ENCODE measurements at places on chromosomes 11 and 22. TPM values are rescaled to one million over a fixed set of nuclear protein-coding genes. Genes with fewer than 3 reads are reported as not detected.

ANO3 gene
- total RNA-seq, result 2.0 TPM

ADAMTS15 gene
- total RNA-seq, result 98.2 TPM

OR8J1 gene
- total RNA-seq, result not detected

SPI1 gene
- total RNA-seq, result 19.0 TPM

LYVE1 gene
- total RNA-seq, result 43.6 TPM

OR51E1 gene
- 1.3 TPM for total RNA-seq

TBX1 gene
- total RNA-seq, result 3.9 TPM

MS4A7 gene
- total RNA-seq, result 13.0 TPM

NCF4 gene
- total RNA-seq, result 13.8 TPM

KCNJ5 gene
- 4.0 TPM for total RNA-seq

ZFTA gene
- 29.5 TPM for total RNA-seq

GPR137 gene
- 13.6 TPM for total RNA-seq

KCNC1 gene
- 0.41 TPM for total RNA-seq

OR5A1 gene
- total RNA-seq, result not detected

TRIM48 gene
- not detected for total RNA-seq

USH1C gene
- total RNA-seq, result 28.3 TPM

CEP126 gene
- total RNA-seq, result 2.3 TPM

IGLL1 gene
- total RNA-seq, result 3.7 TPM

MS4A2 gene
- total RNA-seq, result 0.47 TPM

TST gene
- 46.2 TPM for total RNA-seq

GP1BB gene
- 16.9 TPM for total RNA-seq

CTSF gene
- 79.2 TPM for total RNA-seq

C11orf97 gene
- total RNA-seq, result 0.53 TPM

SCARF2 gene
- total RNA-seq, result 40.4 TPM

PNPLA5 gene
- not detected for total RNA-seq

PATE4 gene
- total RNA-seq, result not detected

IGLL5 gene
- total RNA-seq, result 1.3 TPM

POU2AF2 gene
- not detected for total RNA-seq

PARVA gene
- total RNA-seq, result 47.3 TPM

TENM4 gene
- 90.9 TPM for total RNA-seq

GPHA2 gene
- total RNA-seq, result 1.3 TPM

GGT5 gene
- total RNA-seq, result 12.1 TPM

TAF1D gene
- 113 TPM for total RNA-seq

KRTAP5-1 gene
- total RNA-seq, result not detected

ZNF214 gene
- 7.0 TPM for total RNA-seq

KCNK4 gene
- not detected for total RNA-seq

MAPK1 gene
- 116 TPM for total RNA-seq

SLC16A8 gene
- total RNA-seq, result 2.2 TPM

OR5B12 gene
- total RNA-seq, result not detected

FBLN1 gene
- 145 TPM for total RNA-seq

CNGA4 gene
- total RNA-seq, result 0.23 TPM

SGSM1 gene
- 3.4 TPM for total RNA-seq

TMPRSS5 gene
- 1.5 TPM for total RNA-seq

PRG3 gene
- total RNA-seq, result 1.1 TPM

OR51B6 gene
- not detected for total RNA-seq
